Heart left ventricle (tissue), 16 donors: ENCODE measurements at places on chromosomes 16 and 17.

DNA sequence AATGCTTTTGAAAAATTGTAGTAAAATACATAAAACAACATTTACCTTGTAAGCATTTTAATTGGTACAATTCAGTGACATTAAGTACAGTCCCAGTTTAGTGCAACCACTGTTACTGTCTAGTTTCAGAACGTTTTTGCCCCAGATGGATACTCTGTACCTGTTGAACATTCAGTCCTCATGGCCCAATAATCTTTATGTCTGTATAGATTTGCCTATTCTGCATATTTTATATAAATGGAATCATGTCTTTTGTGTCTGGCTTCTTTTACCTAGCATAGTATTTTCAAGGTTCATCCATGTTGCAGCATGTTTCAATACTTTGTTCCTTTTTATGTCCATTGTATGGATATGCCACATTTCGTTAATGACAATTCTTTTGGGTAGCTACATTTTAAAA lies 37.2 kb downstream of the TENT4B start:
- no peak for DNase-seq

- no peak for DNase-seq
Observed at GRCh38 chr16:80569440-80570105, 28.8 kb downstream of the DYNLRB2 start.

GRCh38 chr16:29710227-29711219 lies 31.5 kb downstream of the QPRT start:
- DNase-seq, result no peak

DNA sequence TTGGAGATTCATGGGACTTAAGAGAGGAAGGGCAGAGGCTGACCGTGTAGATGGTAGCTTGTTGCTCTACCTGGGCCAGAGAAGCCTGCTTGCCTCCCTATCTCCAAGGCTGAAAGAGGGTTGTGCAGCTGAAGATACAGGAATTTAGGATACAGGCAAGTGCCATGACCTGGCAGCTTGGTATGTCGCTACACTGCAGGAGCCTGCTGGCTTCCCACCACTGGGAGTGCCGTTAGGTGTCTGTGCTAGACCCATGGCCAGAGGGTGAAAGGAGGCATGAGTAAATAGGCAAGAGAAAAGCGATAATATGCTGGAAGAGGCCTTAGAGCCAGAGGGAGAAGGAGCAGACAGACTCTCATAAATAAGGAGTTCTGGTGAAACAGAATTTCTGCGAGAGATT lies 10.6 kb downstream of the NAA60 start:
- no peak for DNase-seq

DNA sequence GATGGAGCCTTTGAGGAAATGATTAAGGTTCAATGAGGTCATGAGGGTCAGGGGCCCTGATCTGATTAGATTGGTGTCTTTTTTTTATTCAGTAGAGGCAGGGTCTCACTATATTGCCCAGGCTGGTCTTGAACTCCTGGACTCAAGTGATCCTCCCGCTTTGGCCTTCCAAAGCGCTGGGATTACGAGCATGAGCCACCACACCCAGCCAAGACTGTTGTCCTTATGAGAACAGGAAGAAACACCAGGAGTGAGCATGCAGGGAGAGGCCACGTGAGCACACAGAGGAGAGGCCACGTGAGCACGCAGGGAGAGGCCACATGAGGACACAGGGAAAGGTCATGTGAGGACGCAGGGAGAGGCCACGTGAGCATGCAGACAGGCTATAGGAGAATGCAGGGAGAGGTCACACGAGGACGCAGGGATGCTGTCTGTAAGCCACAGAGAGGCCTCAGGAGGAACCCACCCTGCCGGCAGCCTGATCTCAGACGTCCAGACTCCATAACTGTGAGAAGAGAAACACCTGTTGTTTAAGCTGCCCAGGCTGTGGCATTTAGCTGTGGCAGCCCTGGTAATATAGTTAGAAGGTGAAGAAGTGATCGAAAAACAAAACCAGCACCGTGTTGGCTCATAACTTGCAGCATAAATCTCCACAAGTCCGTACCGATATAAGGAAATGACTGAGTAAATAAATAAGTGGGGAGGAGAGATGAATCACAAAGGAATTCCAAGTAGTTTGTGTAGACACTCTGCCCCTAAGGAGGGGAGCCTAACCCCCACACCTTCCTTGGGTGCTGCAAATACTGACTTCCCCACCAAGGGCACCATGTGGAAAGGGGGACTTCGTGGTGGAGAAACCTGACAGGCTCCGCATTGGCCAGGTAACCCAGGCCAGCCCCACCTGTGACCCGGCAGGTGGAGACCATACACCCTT lies 14.6 kb upstream of the CSNK1D start:
- DNase-seq, result peak; percentile 91

GRCh38 chr16:70437582-70438557 lies 1.0 kb downstream of the ST3GAL2 start:
- DNase-seq, result peak; percentile 37

- no peak for DNase-seq
Observed at GRCh38 chr16:27922433-27922832, 141.1 kb downstream of the GSG1L start.

GRCh38 chr17:74776044-74776962 lies at the start of gene NAT9:
Gene NAT9, minus strand, starts transcription at chr17:74776345. Its CDS starts 647 bp downstream, at chr17:74775698.
- peak; percentile 99 for DNase-seq

DNA sequence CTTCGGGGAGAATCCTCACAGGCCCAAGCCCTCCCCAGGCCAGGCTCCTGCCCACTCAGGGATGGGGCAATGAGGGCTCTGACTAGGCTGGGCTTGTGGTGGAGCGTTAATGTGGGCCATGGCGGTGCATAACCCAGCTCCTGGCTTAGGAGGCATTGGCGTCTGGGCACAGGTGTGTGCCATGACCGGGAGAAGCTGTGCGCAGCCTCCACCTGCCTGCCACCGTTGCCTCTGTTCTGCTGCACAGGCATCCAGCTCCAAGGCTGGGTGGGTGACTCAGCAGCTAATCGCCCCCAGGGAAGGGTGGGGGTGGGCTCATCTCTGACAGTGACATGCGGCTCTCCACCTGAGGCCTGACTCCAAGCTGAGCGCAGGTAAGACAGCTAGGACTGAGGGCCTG lies 3.5 kb upstream of the ARHGAP27 start:
- no peak for DNase-seq

- peak; percentile 53 for DNase-seq
Observed at GRCh38 chr16:75246504-75247205, 4.8 kb downstream of the BCAR1 start.

DNA sequence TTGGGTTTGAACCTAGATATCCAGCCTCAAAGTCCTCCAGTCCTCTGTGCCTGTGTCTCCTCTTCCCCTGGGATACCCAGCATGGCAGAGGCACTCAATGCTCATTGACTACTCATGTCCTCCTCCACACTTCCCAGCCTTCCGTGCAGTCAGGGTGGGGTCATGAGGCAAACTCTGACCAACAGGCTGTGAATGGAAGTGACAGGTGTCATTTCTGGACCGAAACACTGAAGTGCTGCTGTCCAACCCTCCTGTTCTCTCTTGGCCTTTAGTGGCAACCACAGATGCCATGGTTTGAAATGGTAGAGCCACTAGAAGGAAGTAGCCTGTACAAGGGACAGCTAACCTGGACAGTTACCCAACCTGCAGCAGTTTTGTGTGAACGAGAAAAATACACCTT lies 46.7 kb upstream of the MAP3K14 start:
- no peak for DNase-seq

GRCh38 chr17:62668091-62668804 lies 40.8 kb downstream of the MRC2 start:
- DNase-seq, result no peak

- DNase-seq, result no peak
Observed at GRCh38 chr17:78878871-78879527, 24.0 kb downstream of the CEP295NL start.

- DNase-seq, result no peak
Observed at GRCh38 chr17:81528651-81529436, 667 bp downstream of the FSCN2 start.

DNA sequence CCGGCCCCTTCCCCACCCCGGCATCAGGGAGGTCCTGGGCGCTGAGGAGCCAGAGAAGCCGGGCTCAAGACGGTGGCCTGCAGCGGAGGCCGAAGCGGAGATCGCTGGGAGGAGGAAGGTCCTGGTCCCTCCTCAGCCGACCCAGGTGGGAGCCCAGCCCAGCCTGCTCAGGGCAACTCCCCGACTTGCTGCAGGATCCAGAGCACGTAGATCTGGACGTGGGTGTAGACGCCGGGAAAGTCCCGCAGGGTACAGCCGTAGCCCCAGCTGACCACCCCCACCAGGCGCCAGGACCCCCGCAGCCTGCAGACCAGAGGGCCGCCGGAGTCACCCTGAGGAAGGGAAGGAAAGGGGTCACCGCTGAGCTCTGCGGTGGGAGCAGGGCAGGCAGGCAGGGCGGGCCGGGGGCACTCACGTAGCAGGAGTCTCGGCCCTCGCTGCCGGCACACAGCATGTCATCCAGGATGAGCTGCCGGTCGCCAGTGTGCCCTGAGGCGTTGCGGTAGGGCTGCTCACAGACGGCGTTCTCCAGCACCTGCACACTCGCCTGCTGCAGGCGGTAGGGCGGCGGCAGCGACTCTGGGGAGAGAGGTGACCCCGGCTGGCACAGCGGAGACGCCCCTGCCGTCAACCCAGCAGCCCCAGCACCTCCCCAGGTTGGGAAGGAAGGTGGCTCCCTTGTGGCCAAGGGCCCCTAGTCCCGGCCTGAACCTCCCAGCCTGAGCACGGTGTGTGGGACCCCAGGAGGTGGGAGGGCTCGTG lies 5.4 kb downstream of the TPSD1 start:
- peak; percentile 19 for DNase-seq

DNA sequence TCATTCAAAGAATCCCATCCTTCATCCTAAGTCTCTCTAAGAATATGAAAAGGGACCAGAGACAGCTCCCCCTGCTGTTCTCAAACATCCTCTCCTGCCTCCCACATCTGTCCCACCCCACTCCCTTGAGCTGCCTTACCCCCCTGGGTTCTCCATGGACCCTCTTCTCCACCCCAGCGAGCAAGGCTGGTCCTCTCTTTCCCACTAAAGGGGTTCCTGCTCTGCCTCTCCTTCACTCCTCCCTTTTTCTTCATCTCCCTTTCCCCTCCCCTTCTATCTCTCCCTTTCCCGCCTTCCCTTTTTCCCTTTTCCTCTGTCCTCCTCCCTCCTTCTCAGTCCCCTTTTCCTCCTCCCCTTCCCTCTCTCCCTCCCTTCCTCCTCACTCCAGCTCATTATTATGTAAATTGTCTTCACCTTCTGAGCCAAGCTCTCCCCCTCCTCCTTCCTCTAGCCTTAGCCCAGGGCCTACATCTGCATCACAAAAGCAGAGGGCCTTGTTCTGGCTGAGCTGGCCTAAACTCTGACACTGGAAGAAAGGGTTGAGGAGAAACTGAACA lies 90.0 kb downstream of the GNAO1 start:
- no peak for DNase-seq

GRCh38 chr16:83272843-83273242 lies 534.9 kb upstream of the HSBP1 start:
- no peak for DNase-seq

GRCh38 chr17:219696-220095 lies 38.2 kb upstream of the DOC2B start:
- no peak for DNase-seq

DNA sequence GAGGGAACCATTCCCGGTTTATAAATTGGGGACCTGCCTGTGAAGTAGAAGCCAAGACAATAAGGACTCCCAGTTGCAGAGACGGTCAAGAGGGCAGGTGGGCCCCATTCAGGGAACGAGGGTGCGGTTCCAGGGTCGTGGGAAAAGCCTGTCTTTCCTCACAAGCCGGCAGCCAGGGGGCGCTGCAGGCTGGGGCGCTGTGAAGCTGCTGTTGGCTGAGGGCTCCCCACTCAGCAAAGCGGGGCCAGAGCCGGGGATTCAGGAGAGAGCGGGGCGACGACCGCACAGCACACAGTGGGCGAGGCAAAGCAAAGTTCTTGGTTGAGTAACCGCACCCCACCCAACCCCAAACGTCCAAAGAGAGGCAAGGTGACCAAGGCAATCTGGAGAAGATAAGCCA lies 24.9 kb downstream of the CDRT15 start:
- no peak for DNase-seq

DNA sequence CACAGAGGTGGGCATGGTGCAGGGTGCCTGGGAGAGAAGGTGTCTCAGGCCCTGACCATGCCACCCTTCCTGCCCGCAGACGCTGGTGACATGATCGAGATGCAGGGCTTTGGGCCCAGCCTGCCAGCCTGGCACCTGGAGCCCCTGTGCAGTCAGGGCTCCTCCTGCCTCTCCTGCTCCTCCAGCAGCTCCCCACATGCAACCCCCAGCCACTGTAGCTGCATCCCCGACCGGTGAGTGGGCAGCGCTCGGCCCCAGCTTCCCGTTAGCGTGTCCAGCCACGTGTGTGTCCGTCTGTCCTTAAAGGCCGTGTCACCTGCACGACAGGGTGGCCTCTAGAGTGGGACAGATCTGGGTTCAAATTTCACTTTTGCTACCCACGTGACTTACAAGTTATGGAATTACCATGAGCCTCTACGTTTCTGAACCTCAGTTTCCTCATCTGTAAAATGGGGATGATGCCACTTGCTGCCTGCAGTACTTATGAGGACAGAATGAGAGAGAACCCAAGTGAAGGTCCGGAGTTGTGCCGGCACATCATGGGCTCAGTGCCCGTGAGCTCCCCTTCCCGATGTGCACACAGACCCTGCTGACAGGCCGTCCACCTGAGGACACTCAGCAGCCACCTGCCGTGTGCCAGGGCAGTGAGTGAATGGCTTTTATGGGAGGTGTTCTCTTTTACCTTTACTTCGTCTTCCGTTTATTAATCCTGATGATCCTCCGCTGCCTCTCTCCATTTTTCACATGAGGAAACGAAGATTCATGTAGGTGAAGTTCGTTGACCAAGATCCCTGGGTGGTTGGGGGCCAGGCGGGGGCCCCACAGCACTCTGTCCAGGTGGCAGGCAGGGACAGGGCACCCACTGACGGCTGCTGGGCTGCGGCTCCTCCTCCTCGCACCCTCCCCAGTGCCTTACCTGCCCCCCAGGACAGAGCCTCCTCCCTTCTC lies 29.4 kb downstream of the MNT start:
- no peak for DNase-seq

DNA sequence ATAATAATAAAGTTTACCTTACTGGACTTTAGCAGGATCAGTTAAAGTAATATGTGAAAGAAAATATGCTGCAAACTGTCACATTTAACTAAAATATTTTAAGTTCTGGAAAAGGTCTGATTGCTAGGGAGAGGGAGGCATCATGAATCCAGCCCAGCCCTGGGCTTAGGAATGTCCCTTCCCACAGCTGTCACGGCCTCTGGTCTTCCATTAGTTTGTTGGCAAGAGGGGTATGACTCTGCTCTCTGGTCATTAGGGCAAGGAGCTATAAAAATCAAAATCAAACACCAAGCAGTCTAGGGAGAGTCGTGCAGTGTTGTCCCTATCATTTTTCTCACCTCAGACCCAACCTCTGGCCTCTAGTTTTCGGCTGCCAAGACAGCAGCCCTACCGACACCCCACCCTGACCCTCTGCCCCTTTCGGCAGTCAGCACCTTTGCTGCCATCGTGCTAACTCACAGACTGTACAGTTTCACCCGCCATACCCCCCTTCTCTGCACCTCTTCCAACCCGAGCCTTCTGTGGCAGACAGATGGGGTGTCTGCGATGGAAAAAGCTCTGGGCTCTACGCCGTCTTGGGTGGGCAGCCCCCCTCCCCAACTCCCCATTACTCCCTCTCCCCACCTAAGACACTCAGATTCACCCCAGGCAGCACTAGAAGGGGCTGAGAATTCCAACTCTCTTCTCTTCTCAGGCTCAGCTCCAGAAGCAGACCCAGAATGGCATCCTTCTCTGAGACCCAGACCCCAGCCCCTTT lies 41.4 kb downstream of the NEUROD2 start:
- no peak for DNase-seq

- DNase-seq, result no peak
Observed at GRCh38 chr16:22369221-22369811, 5.1 kb downstream of the CDR2 start.

- DNase-seq, result no peak
Observed at GRCh38 chr16:77690416-77690815, 31.9 kb upstream of the NUDT7 start.

- no peak for DNase-seq
Observed at GRCh38 chr17:82156284-82156925, 56.2 kb downstream of the CCDC57 start.
